Hepatocyte (in vitro differentiated cells): ENCODE measurements at places on chromosomes 4 and X. TPM values are rescaled to one million over a fixed set of nuclear protein-coding genes. Genes with fewer than 3 reads are reported as not detected.

The ZNF732 gene
- not detected in 2 replicates for total RNA-seq

- no peak overlapping the region for H3K27ac ChIP-seq
- no peaks in the 10 kb centered on the region for H3K36me3 ChIP-seq
- H3K4me1 ChIP-seq: peaks cover 4% of the 10 kb centered on the region
- DNase-seq: peak; percentile 68
Measured at GRCh38 chr4:186067757-186068385, 1.1 kb upstream of the TLR3 start.

DNA sequence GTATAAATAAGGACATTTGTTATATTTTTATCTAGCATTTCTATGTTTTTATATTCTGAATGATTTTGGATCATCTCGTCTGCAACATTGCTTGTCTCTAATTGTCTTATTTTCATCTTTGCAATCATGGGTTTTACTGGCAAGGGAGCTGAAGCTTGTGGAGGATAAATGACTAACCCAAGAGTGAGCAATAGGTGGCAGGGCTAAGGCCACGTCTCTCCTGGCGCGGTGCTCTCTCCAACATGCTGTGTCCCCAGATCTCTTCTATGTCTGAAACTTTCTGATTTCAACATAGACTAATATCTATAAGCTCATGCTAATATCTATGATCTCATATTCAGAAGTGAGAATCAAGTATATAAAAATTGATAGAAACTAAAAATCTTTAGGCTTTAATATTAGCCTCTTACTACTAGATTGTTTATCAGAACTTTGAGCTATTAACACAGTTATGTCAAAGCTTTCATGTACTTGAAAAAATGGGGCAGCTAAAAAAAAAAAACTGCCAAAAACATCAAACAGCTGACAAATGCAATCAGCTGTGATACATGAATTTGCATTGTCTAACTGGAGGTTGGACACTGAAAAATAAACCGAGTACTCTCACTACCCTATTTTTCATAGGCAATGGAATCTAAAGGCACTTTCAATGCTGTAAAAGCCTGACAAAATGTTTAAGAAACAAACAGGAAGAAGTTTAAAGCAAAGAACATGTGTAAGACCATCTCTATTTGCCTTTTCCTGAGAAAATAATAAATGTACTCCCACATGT lies 169.2 kb downstream of the TMA16 start:
- H3K4me1 ChIP-seq: no peaks in the 10 kb centered on the region
- H3K27me3 ChIP-seq: no peaks in the 10 kb centered on the region
- no peak overlapping the region for H3K27ac ChIP-seq
- no peak overlapping the region for H3K4me3 ChIP-seq
- H3K36me3 ChIP-seq: no peaks in the 10 kb centered on the region
- DNase-seq: no peak

GRCh38 chrX:133980406-133980805 lies 5.0 kb downstream of the GPC3 start:
- no peaks in the 10 kb centered on the region for H3K36me3 ChIP-seq
- H3K27me3 ChIP-seq: no peaks in the 10 kb centered on the region
- peak overlapping the region; percentile 60 for H3K27ac ChIP-seq
- DNase-seq: no peak
- peaks cover 11% of the 10 kb centered on the region for H3K4me1 ChIP-seq
- H3K4me3 ChIP-seq: no peak overlapping the region

GRCh38 chr4:34649716-34650115 lies 1594.6 kb downstream of the ARAP2 start:
- H3K4me1 ChIP-seq: no peaks in the 10 kb centered on the region
- H3K4me3 ChIP-seq: no peak overlapping the region
- DNase-seq: no peak

DNA sequence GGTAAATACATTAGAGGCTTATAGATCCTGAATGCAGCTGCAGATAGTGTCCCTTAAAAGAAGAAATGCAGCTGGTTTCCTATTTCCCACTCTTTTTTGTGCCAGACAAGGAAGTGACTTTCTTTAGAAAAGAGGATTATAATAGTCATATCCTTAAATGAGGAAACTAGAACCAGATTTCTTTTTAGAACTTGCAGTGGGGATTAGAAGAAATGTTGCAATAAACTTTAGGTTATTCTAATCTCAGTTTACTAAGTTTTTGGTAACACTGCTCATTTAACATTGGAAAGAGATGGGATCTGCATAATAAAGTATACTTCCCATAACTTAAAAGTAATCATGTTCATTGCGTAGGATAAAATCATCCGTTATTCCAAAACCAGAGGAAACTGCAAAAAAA lies 101.9 kb downstream of the SLIT2 start:
- H3K27ac ChIP-seq: no peak overlapping the region
- H3K4me3 ChIP-seq: no peak overlapping the region
- H3K4me1 ChIP-seq: no peaks in the 10 kb centered on the region
